ENCODE measurements at places on chromosomes 7 and 10.

DNA sequence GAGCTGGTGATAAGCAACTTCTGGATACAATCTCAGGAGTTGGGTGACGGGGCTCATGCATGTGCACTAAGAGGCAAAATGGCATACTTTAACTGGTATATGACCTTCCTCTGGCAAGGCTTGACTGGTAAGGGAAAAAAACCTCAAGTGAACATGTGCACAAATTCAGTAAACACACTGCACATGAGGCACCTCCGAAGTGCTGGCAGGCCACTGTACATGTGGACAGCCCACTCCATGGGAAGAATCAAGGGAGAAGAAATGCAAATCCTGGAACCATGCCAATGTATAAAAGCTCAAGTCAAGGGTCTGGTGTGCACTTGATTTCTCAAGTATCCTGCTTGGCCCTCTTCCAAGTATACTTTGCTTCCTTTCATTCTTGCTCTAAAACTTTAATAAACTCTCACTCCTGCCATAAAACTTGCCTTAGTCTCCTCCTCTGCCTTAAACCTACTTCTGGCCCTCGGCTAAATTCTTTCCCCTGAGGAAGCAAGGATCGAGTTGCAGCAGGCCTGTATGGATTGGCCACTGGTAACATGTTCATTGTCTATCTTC is 167.2 kb downstream of the RAMP3 start:
- no peak for DNase-seq

GRCh38 chr7:157718303-157719007 is 381.7 kb downstream of the DNAJB6 start:
- DNase-seq, result no peak

GRCh38 chr7:20444030-20444800 is 113.5 kb downstream of the ITGB8 start:
- DNase-seq, result no peak

GRCh38 chr7:157022681-157023588 is 12.5 kb upstream of the MNX1 start:
- DNase-seq, result no peak

GRCh38 chr7:115511330-115511729 is 519.2 kb downstream of the TFEC start:
- DNase-seq, result no peak

DNA sequence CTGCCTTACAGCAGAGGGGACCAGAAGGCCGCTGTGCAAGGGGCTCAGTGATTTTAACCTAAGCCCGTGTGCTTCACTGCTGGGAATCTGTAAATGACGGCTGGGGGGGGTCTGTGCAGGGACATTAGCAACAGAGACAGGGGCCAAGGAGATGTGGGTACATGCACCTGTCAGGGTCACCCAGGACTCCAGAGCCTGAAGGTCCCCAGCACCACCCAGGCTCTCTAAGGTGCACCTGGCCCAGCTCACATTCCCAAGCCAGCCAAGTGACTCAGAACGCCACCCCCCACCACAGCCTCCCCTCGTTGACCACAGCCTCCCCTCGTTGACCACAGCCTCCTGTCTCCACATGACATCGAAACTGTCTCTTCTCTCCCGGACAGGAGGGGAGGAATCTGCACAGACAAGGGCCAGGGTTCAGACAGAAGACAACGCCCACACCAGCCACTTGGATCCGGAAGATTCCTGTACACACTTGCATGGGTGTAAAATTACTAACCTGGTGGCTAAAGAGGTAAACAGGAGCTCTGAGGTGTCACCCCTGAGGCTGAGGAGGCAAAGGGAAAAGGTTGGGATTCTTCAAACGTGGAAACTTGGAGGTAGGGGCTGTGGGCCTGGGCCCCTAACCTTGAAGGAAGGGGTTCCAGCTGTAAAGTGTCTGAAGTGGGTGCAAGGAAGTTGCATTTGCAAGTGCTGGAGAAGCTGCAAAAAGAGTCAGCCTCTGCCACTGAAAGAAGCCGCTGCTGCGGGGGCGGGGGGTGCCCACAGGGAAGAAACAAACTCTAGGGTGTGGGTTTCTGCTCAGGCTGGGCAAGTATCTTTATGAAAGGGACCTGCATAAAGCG is 27.0 kb downstream of the CALML3 start:
- DNase-seq, result no peak

GRCh38 chr7:22288202-22288601 is 68.8 kb downstream of the RAPGEF5 start:
- DNase-seq, result no peak
